NT2/D1 (cell line): ENCODE measurements at places on chromosomes 7 and 10.

GRCh38 chr10:31947144-31947926 lies 18.7 kb upstream of the ARHGAP12 start:
- DNase-seq, result no peak

GRCh38 chr10:100155936-100156335 lies 29.9 kb downstream of the ERLIN1 start:
- DNase-seq, result no peak

- DNase-seq, result peak; percentile 25
Measured at GRCh38 chr7:47253650-47254080, 328.2 kb downstream of the TNS3 start.

DNA sequence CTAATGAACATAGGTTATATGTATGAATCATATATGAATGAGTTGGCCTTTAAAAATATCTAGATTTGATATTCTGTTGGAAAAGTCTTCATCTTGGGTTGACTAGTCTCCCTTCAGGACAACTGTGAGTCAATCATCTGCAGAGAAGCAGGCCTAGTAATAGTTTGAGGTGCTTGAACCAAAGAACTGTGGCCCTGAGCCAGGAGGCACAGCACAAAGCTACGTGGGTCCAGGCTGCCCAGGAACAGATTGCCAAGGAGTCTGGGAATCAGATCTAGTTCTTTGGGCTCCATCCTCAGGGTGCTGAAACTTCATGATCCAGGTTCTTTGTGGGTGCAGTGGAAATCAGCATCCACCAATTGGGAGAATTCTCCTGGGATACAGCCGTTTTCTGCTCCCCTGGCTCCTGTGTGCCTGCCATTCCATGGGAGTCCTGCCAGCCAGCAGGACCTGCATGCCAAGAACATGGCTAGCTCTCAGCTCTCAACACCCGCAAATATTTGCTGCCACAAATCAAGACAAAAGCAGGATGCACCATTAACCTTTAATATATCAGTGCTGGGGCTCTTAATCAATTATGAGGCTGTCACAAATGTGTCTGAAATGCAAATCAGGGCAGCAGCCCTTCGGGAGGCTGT lies 709.0 kb downstream of the GRID1 start:
- DNase-seq, result no peak

DNA sequence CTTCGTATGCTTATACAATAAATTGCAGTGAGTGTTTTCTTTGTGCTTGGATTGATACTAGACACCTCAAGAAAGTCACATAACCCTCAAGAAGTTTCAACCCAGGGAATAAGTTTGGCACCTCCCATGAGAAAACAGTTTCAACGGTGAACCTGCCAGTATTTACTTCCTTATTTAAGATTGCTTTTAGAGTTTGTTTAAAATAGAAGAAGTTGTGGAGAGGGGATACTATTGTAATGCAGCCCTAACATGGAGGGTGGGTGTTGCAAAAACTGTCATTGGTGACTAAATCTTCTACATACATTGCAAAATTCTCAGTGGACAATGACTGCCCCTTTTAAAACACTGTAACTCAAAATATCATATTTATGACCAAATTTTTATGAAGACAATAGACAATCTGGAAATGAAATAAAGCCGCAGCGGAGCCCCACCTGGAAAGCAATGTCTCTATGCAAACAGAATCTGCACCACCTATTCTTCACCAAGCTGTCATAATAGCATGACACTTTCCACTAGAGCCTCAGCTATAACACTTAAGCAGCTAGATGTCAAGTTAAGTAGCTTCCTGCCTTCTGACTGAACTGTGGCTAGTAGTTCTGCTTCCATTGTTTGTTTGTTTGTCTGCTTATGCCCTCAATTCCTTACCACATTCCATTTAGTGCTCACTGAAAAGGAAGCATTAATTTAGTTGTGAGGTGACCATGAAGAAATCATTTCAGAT lies 98.2 kb downstream of the MDFIC start:
- DNase-seq, result no peak

GRCh38 chr10:69242852-69243212 lies 22.7 kb downstream of the HKDC1 start:
- no peak for DNase-seq

- DNase-seq, result peak; percentile 66
Measured at GRCh38 chr10:69639291-69640195, 9.5 kb downstream of the FAM241B start.

DNA sequence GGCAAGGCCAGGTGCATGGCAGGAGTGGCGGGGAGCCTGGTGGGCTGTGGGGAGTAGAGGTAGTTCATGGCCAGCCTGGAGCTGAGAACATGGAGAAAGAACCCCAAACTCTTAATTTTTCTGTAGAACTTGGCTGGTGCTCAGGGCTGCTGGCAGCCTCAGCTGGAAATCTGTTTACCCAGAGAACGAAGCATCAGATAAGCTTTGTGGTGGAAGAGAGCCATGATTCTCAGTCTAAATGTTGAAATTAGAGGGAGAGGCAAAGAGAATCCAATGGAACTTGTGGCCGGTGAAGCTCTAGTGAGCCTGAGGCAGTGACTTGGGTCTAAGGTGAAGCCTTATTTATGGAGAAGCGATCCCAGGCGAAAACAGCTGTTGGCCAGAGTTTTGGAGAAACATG lies 126.4 kb downstream of the CCDC3 start:
- DNase-seq, result no peak

DNA sequence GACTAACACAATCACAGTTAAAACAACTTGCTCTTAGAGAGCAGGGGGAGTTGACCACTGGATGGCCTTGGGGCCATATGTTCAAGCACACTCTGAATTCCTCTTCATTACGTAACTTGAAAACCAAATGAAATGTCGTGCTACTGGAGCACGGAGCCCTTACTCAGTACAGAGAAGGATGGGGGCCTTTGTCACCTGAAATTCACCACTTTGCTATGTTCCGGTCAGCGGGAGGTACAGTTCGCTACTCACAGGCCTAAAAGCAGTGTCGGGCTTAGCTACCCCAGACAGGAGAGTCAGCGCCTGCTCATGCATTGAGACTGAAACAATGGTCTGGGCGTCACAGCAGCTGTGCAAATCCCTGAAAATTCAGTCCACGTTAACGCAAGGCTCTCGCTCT lies 39.6 kb downstream of the GLI3 start:
- no peak for DNase-seq

DNA sequence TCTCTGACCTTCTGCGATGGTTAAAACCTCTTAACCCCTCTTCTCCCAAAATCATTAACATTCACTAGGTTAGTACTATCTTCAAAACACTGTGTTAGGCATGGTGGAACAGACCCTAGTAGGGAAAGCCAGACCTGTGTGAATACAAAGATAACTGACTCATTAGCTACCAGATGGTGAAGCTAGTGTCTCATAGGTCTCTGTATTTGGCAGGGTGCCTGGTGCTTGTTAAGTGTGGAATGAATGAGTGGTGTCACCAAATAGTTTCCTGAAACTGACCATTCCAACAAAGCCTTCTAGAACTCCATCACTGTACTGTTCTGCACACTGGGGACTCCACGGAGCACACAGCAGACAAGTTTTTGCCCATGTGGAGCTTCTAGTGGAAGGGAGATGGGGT lies 27.7 kb upstream of the TM9SF3 start:
- no peak for DNase-seq

GRCh38 chr7:91353848-91354247 lies 89.6 kb downstream of the FZD1 start:
- no peak for DNase-seq

DNA sequence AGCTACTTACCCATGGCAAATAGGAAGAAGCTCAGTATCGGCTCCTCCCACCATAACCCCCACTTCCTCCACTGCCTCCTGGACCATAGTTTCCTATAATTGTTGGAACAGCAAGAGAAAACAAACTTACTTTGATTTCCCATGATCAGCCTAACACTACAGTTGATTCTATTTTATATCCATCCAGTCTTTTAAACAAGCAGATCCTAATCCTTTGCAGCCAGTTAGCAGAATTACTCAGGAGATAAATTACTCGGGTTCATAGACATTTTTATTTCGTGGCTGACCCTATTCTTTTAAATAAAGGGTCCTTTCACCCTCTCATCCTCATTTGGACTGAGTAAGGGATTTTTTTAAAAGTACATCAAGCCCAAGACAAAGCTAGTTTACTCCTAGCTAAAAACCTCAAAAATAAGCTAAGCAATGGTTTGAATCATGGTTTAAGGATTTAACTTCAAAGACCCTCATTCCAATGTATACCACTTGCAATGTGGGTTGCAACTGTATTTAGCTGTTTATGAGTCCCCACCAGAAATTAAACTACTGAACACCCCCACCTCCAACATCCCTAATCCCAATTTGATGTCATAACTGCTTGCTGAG lies 8.0 kb downstream of the HNRNPA2B1 start:
- DNase-seq, result no peak

DNA sequence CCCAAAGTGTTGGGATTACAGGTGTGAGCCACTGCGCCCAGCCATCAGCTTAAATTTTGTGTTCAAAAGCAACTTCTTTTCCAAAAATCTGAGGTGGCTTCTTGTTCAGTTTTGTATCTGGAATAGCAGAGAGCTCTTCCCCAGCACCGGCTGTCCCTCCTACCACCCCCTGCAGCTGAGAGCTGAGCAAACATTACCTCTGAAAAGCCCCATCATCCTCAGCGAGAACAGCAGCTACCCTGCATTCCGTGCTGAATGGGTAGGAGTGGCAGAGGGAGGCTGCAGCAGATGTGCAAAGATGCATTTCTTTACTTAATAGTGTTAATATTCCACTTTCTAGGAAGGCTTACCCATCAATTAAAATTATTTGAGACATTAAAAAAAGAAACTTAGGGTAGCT lies 31.8 kb downstream of the CCM2 start:
- DNase-seq, result no peak

DNA sequence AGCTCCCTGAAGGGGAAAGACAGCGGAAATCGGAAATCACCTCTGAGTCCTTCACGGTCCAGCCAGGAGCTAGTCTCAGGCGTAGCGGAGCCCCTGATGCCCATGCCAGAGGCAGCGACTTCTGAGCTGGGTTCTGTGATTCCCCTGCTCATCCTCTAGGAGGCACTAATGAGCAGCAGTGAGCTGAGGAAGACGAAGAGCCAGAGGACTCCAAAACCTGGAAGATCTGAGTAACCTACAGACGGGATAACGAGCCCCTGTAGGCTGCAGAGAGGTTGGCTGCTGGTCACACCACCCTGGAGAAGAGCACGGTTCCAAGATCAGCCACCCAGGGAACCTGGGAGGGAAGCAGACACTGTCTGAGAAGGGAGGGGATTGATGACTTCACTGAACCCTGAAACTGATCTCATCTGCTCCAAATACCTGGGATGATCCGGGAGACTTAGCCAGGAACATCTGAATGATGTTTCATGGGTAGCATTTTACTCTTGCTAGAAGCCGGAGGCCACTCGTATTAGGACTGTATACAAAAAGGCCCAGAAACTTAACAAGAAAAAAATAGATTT lies 304.1 kb downstream of the PAXIP1 start:
- DNase-seq, result peak; percentile 46

DNA sequence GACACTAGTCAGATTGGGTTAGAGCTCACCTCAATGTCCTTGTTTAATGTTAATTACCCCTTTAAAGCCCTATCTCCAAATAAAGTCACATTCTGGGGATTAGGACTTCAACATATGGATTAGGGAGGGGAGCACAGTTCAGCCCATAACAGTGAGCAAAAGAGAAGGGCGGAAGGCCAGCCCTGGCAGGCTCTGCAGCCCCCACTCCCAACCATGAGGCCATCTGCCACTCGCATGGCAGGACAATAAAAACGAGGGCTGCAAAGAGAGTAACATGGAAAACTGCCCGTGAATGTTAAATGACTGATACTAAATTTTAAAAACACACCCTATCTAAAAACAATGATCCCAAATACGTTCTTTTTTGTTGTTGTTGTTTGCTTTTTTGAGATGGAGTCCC lies 38.7 kb downstream of the RGS10 start:
- no peak for DNase-seq

- DNase-seq, result no peak
Measured at GRCh38 chr7:10998996-10999757, 25.5 kb downstream of the PHF14 start.

- DNase-seq, result no peak
Measured at GRCh38 chr10:43059828-43060227, 17.0 kb upstream of the RET start.

- no peak for DNase-seq
Measured at GRCh38 chr7:41847606-41848005, 144.7 kb upstream of the INHBA start.

- DNase-seq, result no peak
Measured at GRCh38 chr7:5652118-5652517, 129.3 kb downstream of the RNF216 start.

- DNase-seq, result no peak
Measured at GRCh38 chr10:89808842-89809241, 107.5 kb downstream of the KIF20B start.

GRCh38 chr7:4789194-4790077 lies 14.0 kb downstream of the AP5Z1 start:
- DNase-seq, result no peak

DNA sequence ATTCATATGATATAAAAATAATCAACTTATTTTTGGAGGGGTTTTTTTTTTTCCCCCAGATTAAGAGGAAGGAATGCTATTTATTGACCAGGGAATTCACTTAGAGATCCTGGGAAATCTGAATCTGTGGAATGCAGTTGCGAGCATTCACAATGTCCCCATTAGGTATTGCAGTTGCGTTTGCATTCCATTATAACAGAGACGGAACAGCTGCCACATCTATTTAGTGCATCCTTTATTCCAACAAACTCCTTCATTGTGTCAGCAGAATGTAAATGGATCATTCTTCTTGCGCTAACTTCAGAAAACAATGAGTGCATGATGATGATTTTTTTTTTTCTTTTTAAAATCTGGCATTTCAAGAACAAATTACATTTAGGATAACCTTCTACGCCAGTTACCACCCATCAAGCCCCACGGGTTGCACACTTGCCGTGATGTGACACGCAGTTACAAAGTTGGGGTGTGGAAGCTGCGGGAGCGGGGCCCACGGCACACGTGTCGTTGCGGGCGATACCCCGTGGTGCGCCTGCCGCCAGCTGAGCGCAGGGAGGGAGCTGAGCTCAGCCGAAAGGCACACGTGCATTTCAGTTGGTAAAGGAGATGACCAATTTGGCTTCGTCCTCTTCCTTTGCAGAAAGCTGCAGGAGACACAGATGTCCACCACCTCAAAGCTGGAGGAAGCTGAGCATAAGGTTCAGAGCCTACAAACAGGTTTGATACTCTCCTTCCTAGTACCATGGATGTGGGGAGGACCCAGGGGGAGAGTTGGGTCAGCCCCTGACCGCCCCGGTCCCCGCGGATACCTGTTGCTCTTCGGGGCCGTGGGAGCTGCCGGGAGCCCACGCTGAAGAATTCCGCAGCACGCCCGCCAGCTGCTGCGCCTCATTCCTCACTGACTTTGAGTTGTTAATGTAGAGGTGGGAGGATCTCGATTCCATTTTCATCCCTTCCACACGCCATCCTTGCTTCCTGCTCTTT lies 175.3 kb upstream of the SH2B2 start:
- no peak for DNase-seq

- DNase-seq, result no peak
Measured at GRCh38 chr10:60536529-60537114, 146.9 kb upstream of the ANK3 start.
